ENCODE measurements at places on chromosomes 16 and 17.
A peak's percentile ranks its signal among the peaks of the same experiment; 100 is the strongest.

DNA sequence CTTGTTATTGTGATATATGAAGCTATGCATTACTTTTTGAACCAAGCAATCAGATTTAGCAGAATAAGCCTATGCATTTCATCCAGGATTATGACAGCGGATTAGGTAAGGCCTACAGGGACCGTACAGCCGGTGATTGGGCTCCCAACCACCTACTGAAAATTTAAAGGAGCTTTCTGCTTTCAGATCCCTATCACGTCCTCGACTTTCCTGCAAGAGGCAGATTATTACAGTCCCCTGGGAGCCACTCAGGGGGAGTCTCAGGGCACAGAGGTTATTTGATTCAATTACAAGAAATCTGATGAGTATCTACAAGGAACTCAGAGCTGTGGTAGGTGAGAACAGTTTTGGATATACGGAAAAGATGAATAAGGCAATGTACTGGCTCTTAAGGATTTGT, 80.7 kb downstream of the HS3ST3B1 start:
- no peak for DNase-seq

GRCh38 chr17:16880121-16880842, 91.6 kb downstream of the TNFRSF13B start:
- DNase-seq = no peak

- DNase-seq = no peak
These were observed 238.5 kb upstream of the PMFBP1 start for GRCh38 chr16:72410492-72410891.

GRCh38 chr16:56615353-56615752, 7.0 kb downstream of the MT2A start:
- no peak for DNase-seq

- DNase-seq = no peak
These were observed 32.5 kb upstream of the MYO18A start for GRCh38 chr17:29212681-29213121.

GRCh38 chr17:1709971-1710806, at the start of gene TLCD2:
TLCD2 (minus strand) TSS chr17:1710377; CDS start chr17:1710242, 135 bp downstream.
- DNase-seq = no peak

- DNase-seq = no peak
These were observed 217.9 kb upstream of the PSMD7 start for GRCh38 chr16:74078511-74079231.

DNA sequence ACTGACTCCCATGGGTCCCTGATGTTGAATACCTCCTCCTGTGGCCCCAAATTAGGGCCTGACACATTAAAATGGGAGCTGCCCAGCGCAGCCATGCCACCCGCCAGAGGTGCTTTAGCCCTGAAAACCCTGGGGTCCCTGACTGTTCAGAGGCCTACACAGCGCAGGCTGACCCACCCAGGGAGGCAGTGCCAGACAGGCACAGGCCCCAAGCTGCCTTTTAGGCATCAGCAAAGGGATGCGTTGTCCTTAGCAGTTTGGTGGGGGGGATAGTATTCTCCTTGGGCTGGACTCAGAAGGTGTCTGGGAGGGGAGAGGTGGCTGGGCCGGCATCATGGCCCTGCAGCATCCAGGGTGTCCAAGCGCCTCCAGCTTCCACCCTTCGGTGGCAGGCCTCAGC, 1.4 kb downstream of the RAPGEFL1 start:
- no peak for DNase-seq

- DNase-seq = no peak
These were observed 49.1 kb downstream of the STAT5A start for GRCh38 chr17:42337442-42337841.

GRCh38 chr16:70688246-70688742, 2.4 kb upstream of the MTSS2 start:
- no peak for DNase-seq

DNA sequence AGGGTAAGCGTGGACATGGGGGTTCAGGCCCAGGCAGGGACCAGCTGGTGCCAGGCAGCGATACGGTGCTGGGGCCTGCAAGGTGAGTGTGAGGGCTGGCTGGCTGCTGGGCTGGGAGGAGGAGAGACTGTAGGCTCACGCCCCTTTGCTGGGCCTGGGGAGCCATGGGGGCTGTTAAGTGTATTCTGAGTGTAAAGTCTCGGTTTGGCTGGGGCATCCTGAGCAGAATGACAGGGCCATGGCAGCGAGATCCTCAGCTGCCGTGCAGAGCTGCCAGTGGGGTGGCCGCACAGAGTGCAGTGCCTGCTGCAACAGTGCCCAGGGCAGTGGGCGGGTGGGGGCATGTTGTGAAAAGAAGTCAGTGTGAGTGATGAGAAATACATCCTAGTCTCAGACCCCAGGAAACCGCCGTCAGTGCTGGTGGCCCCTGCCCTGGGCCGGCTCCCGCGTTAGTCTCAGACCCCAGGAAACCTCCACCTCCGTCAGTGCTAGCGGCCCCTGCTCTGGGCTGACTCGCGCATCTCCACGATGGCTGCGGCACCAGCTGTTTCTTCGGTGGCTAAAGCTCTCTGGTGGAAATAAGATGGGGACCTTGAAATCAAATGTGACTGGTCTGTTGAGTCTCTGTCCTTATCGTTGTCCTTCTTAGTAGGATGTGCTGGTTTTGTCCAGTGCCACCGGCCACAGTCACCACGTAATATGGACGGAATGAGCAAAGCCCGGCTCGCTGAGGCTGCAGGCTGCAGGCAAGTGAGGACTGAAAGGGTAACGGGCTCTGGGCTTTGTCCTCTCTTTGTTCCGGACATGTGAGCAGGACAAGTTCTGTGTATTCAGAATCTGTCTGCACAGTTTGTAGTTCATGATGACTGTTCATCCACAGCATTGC, 22.9 kb downstream of the ACSF3 start:
- DNase-seq = no peak

- DNase-seq = peak; percentile 23
These were observed 21.6 kb upstream of the PHOSPHO1 start for GRCh38 chr17:49252148-49252695.

DNA sequence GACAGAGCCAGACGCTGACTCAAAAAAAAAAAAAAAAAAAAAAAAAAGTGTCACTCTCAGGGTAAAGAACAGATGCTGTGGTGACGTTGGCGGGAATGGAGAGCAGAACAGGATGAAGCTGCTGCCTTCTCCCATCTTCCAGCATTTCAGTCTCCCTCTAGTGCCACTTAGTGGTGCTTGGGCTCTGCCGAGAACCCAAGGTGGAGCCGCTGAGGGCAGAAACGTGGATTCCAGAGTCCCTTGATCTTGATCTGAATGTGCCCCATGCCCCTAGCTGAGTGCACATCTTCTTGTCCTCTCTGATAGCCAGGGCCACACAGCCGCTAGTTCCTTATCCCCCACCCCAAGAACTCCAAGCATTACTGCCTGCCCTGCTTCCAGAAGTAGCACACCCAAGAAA, 43.2 kb upstream of the FA2H start:
- DNase-seq = no peak

- no peak for DNase-seq
These were observed 458.0 kb downstream of the KIF2B start for GRCh38 chr17:54280741-54281140.

DNA sequence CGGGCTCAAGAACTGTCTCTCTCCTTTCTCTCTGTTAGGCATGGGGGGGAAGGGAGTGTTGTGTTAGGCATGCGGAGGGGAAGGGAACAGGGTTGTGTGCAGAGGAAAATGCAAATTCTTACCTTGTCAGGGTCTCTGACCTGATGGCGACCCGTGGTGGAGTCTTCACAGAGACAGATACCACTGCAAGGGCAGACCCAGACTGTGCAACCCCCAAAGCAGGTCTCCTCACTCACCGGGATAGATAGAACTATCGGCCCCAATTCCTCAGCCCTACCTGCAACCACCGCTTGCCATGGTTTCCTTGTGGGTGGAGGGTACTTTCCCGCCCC, 9.6 kb upstream of the MPP2 start:
- DNase-seq = no peak

DNA sequence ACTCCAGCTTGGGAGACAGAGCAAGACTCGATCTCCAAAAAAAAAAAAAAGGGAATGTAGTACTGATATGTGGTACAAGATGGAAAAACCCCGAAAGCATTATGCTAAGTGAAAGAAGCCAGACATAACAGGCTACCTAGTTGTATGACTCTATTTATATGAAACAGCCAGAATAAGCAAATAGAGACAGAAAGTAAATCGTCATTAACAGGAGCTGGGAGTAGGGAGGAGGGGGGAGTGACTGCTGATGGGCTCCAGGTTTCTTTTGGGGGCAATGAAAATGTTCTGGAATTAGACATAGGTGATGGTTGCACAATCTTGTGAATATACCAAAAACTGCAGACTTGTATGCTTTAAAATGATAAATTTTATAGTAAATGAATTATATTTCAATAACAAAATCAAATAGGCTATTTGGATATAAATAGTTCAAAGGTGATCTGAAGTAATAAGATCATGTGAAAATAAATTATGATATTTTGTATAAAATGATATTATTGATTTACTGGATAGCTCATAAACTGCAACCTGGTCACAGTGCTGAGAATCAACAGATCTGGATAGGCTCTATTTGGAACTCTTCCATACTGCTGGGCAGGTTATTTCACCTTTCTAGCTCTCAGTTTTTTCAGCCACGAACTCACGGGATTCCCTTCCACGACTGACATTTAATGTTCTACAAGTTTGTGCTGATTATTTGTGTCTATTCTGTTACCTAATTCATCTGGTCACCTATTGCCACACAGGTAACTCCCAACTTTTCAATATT, 27.1 kb downstream of the ZNF652 start:
- no peak for DNase-seq

DNA sequence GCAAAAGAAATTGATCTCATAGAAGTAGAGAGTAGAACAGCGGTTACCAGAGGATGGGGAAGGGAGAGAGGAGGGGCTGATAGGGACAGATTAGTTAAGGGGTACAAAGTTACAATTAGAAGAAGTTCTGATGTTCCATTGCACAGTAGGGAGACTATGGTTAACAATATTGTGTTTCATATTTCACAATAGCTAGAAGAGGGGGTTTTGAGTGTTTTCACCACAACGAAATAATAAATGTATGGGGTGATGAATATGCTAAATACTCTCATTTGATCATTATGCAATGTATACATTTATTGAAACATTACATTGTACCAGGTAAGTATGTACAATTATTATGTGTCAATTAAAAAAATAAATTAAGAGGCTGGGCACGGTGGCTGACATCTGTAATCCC, 291.2 kb upstream of the KCNJ16 start:
- DNase-seq = no peak

GRCh38 chr16:53999841-54000240, 286.7 kb downstream of the IRX3 start:
- no peak for DNase-seq

- no peak for DNase-seq
These were observed 16.5 kb upstream of the TMEM92 start for GRCh38 chr17:50257676-50258224.

DNA sequence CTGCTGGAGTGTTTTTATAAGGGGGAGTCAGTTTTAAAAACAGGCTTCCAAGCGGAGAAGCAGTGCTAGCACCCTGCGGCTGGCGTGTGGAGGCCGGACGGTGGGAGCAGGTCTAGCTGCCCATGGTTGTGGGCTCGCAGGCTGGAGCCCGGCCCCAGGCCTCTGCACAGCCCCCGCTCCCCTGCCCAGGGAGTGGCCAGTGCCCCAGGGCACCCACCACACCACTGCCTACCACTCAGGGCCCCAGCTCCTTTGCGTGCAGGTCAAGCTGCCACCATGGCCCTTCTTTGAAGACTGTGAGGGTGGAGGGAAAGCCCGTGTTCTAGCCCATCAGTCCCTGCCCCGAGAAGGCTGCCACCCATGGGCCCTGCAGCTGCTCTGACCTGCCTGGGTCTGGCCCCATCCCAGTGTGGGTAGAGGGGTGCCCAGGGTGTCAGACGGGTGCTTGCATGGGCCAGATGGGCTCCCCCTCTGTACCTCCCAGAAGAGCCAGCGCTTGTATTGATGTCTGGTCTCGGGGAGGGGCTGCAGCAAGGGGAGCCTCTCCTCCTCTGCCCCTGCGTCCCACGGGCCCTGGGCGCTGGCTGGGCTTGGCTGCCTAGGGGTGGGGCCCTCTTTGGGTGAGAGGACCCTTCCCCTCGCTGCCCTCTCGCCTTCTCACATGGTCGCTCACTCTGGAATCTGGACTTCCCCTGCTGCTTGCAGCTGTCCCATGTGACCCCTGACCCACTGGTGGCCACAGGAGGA, 1.5 kb upstream of the NUDT16L1 start:
- DNase-seq = no peak

- no peak for DNase-seq
These were observed 164.8 kb downstream of the HAPSTR1 start for GRCh38 chr16:9256196-9256595.

GRCh38 chr17:82985428-82985805, 94.0 kb upstream of the METRNL start:
- no peak for DNase-seq
